Non-pigmented ciliary epithelial cell (primary cell): ENCODE measurements at places on chromosomes 6 and 20.

- peak; percentile 74 for DNase-seq
Measured at GRCh38 chr20:34570859-34571306, 12.4 kb downstream of the MAP1LC3A start.

DNA sequence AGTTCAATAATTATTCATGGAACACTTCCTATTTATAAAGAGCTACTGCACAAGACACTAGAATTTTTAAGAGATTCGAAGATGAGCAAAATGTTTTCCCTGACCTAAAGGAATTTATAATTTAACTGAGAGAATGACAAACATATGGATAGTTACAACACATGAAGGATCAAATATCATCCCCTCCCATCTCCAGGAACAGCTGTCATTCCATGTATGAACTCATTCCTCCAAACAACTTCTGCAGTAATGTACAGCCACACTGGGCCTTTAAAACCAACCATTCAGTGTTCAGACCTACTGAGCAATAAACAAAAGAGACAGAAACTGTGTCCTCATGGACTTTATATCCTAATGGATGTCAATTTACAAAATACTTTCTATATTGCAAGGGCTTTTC is 87.8 kb downstream of the KIF16B start:
- DNase-seq, result no peak

GRCh38 chr20:8127553-8128255 is 4.4 kb upstream of the PLCB1 start:
- DNase-seq, result no peak

DNA sequence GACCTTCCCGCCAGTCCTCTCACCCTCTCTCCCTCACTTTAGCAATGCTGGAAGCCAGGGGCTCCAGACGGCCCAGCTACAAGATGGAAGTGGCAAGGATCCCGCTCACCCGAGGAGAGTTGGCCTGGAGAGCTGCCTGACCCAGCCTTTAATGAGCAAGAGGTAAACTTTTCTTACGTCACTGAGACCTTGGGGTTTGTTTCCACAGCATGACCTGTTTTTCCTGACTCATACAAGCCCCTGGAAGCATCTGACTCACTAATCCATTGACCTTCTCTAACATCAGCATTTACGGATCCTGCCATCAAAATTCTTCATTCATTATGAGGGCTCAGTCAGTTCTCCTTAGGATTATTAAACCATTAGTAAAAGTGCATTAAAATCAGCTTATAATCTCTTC is 120.4 kb downstream of the MYLK4 start:
- peak; percentile 96 for DNase-seq

DNA sequence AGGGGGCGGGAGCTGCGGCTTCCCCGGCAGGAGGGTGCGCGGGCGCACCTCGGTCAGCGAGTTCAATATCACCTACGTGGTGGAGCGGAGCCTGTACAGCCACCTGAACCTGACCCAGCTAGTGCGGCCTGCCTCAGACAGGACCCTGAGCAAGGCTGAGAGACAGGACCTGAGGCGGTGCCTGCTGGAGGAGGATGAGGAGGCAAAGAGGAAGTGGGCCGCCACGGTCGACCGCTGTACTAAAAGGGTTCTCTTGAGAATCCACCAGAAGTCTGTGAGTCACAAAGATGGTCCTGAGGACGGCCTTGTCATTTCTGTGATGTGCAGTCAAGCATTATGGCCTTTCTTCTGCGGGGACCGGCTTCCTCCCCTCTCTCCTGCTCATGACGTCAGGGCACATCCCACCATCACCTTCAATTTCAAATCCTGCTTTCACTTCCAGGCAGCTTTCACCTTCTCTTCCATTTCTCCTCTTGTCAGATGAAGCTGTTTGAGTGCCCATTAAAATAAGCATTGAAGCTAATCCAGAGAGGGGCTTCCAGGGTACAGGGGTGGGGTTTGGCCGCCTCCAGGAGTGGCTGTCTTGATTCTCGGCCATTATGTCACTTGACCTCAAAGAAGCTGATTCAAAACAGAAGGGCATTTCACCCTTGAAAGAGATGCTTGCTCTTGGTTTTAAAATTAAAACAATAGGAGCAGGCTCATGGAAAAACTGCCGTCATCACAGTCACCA is 177.6 kb downstream of the SASH1 start:
- DNase-seq, result no peak

DNA sequence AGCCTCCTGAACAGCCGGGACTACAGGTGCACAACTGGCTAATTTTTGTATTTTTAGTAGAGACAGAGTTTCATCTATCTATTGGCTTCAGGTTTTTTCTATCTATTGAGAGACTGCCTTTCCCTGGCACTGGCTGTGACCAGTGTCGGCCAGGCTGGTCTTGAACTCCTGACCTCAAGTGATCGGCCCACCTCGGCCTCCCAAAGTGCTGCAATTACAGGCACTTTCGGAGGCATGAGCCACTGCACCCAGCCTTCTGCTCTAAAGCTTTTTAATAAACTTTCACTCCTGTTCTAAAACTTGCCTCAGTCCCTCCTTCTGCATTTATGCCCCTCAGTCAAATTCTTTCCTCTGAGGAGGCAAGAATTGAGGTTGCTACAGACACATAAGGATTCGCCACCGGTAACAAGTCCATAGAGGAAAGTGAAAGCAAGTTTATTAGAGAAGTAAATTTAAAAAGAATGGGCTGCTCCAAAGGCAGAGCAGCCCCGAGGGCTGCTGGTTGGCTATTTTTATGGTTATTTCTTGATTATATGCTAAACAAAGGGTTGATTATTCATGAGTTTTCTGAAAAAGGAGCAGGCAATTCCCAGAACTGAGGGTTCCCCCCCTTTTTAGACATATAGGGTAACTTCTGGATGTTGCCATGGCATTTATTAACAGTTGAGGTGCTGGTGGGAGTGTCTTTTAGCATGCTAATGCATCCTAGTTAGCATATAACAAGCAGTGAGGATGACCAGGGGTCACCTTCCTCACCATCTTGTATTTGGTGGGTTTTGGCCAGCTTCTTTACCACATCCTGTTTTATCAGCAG is 44.8 kb upstream of the RNGTT start:
- DNase-seq, result no peak

GRCh38 chr6:6697620-6698019 is 109.1 kb downstream of the LY86 start:
- no peak for DNase-seq

- DNase-seq, result no peak
Measured at GRCh38 chr20:41055679-41056078, 27.1 kb downstream of the TOP1 start.

DNA sequence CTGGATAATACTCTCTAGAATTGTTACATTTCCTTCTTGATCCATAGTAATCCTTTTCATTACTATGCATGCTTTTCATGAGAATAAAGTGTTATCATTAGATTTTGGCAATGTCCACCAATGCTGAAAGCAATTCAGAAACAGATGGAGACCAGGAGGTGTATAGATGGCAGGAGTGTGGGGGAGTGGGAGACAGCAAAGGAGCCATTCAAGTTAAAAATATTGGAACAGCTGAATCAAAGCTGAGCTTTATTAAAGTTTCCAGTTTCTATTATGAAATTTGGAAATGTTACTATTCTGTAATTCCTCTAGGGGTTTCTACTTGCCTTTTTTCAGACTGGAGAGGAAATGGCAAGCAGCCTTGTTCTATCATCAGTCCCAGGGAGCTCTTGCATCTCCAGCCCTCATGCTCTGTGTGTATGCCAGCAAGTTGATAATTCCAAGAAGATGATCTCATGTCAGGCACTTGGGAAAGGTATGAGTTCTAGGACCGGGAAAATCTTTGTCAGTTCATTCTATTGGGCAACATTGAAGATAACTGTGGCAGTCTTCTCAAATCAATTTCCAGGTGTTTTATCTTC is 228.0 kb downstream of the CD109 start:
- no peak for DNase-seq

DNA sequence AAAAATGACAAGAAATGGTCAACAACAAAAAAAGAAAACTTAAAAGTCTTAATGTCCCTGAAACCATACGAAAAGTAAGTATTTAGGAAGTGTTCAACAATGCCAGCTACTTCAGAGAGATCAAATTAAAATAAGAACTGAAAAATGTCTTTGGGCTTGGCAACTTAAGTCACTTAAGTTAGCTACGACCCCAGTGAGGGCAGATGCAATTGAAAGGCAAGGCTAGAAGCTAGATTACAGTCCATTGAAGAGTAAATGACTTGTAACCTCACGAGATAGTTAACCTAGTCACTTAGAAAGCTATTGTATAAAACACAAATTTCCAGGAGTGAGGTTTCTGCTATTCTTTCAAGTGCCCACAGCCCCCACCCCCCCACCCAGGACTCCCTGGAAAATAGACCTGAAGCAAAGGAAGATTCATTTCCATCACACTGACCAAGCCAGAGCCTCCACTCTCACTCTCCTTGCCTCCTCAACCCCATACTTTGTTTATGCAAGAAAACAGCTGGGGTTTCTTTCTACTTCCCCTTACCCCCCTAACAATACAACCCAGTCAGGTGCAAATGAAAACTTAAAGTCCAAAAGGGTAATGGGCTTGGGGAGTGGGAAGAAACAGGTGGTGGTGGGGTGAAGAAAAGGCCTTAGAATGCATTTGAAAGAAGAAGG is 14.6 kb downstream of the RTN4IP1 start:
- no peak for DNase-seq

- DNase-seq, result no peak
Measured at GRCh38 chr20:56328861-56329260, 29.9 kb upstream of the FAM210B start.

- DNase-seq, result no peak
Measured at GRCh38 chr6:41023114-41023513, 15.9 kb downstream of the UNC5CL start.

GRCh38 chr6:127793396-127793795 is 107.5 kb downstream of the THEMIS start:
- no peak for DNase-seq

DNA sequence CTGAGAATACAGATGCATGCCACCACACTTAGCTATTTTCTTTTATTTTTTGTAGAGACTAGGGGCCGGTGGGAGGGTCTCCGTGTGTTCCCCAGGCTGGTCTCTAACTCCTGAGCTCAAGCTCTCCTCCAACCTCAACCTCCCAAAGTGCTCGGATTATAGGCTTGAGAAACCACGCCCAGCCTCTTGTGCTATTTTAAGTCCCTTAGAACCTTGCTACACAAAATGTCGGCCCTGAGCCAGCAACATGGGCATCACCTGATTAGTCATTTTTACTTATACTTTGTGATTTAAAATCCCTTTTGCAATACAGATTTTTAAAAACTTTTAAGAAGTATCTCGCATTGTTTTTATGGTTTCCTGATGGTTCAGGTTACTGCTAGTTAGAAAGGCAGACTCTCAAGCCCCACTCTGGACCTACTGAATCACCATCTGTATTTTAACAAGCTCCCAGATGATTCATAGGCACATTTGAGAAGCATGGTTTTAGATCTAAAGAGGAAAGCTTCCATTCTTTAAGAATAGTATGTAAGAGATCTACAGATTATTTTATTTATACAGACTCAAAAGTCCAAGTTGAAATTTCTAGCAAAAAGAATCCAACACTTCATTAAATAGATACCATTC is 186.3 kb downstream of the PTPRT start:
- DNase-seq, result no peak

GRCh38 chr6:45619211-45619760 is 241.6 kb upstream of the SUPT3H start:
- peak; percentile 57 for DNase-seq
